Daoy (cell line): ENCODE measurements at places on chromosomes 1 and 21.

GRCh38 chr1:9767964-9768668 is 55.6 kb downstream of the CLSTN1 start:
- DNase-seq, result no peak

DNA sequence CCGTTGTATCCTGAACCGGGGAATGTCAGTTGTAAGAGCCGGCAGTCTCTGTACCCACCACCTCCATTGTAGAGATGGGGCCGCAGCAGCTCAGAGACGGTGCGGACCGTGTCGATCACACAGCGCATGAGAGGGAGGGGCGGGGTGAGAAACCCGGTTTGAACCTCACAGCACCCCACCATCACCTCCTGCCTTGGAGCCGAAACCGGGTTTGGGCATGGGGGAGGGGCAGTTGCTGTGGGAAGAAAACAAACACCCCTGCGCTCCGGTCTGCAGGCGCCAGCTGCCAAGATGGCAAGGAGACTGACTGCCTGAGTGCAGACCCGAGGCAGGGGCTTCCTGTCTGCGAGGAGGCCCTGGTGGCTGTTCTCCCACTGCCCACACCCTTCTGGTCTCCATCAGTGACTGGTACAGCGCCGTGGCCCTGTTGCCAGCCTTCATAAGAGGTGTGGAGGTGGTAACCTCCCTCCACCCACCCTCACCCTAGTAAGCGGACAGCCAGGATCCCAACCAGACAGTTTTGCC is 69.2 kb upstream of the SSBP3 start:
- DNase-seq, result no peak

DNA sequence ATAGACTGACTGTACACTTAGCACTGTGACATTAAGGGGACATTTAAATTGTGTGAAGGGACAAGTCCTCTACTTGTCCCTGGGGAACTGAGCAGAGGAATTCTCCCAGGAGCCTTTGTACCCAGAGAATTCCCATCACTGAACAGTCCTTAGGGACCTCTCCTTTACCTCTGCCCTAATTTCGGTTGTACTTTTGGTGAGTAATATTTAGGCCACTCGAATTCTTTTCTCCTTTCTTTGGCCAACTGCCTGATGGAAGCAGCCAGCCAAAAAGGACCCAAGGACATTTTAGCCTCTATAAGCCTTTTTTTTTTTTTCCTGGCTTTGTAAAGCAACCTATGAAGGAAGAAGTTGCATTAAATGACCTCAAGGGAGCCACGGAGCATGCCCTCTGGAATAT is 71.5 kb downstream of the NR5A2 start:
- peak; percentile 55 for DNase-seq

GRCh38 chr1:189269011-189269410 is 1208.7 kb downstream of the BRINP3 start:
- DNase-seq, result no peak

DNA sequence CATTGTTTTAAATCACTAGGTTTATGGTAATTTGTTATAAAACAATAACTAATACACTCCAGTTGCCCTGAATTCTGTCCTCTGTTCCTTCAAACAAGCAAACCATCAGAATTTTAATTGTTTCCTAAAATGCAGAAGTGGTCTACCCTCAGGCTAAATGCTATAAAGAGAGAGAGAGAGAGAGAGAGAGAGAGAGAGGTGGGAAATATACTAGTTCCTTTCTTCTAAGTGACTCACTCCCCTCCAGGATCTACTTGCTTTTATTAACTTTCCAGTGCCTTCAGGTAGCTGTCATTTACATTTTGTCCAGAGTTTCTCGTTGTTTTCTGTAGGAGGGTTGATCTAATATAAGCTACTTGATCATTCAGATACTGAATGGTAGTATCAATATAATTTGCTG is 26.4 kb downstream of the LRRC53 start:
- DNase-seq, result no peak

- no peak for DNase-seq
These were observed 19.0 kb upstream of the AGO1 start for GRCh38 chr1:35863881-35864625.

DNA sequence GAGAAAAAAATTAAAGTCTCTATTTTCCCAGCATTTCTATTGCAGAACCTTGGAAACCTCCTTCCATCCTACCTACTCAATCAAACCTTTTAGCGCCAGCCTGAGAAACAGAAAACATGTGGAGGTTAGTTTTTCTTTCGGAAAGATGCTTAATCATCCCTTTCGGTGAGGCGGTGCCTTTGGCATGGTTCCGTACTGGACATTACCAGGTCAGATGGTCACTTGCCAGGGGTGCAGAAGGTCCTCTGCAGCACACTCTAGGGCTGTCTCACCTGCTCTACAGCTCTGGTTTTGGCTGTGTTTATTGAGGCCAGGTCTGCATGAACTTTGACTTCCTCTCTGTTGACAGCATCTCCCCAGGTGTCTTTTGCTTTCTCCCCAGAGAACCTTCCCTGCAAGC is 121.5 kb downstream of the PLD5 start:
- DNase-seq, result no peak

GRCh38 chr1:101278845-101279244 is 42.0 kb downstream of the S1PR1 start:
- DNase-seq, result no peak

GRCh38 chr1:201180141-201180540 is 10.5 kb upstream of the IGFN1 start:
- no peak for DNase-seq

GRCh38 chr21:15947677-15948076 is 217.9 kb downstream of the USP25 start:
- DNase-seq, result no peak

DNA sequence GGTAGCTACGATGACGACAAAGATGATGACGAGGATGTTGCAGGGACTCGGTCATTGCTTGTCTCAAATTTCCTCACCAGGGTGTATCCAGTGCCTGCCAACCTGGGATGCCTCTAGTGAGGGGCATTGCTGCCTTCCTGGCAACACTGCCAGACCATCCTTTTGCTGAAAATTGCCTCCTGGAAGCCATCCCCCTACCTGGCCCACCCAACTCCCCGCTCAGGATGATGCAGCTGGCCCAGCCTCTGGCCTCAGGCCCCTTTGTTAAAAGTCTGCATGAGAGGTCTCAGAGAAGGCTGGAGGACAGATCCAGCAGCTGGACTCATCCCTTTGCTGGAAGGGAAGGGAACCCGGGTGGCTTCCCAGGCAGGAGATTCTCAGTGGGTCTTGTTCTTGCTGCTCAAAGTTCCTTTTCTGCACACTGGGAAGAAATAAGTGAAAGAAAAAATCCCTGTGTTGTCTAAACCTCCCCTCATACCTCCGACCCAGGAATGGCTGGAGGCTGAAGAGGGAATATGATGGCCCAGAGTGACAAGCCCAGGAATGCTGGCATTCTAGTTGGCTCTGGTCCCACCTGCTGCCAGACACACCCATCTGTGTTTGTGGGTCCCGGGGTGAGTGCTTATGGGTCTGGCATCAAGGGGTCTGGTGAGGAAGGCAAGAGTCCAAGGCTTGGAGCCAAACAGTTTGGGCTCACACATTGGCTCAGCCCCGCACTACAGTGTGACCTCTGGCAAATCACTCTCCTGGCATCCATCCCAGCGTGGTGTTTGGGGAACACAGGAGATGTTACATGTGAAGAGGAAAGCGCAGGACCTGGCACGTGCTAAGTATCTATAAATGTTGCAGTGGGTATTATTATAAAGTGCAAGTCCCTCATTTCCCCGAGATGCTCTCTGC is 6.7 kb upstream of the FNDC5 start:
- DNase-seq, result no peak

- no peak for DNase-seq
These were observed 14.1 kb downstream of the CRP start for GRCh38 chr1:159700312-159700711.

DNA sequence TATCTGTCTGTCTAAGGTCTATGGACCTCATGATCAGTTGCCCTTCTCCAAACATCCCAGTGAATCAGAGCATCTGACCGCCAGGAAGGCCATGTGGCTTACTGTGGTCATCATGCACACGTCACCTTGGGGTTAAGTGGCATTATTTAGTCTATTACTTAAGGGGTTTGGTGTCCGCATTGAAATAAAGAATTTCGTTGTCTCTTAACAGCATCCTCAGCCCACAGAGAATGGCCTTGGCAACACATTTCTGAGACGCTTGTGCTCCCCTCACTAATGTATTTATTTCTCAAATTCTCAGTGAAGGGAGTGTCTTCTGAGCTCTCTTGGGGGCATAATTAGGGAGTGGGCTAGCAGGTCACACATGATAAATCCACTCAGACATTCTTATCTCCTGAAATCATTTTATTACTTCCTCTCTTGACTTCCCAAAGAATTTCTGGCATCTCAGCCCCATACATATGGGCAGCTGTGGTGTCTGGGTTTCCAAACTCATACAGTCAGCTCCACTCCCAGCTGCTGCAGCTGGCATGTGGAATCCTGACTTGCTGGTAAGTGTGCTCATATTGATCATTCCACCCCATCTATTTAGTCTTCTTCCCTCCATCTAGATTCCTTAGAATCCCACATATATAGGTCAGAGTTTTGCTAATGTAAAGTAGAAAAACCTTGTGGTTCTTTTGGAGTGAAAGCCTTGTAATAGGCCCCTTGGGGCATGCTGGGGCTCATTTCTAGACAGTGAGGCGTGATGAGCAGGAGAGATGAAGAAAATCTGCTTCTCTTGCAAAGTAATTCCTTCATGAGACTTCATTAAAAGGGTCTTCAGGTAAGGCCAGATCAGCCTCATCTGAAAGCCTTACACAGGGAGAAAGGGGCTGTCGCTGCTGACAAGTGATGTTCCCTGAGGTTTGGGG is 110.5 kb downstream of the HHAT start:
- peak; percentile 96 for DNase-seq

GRCh38 chr1:224173523-224173922 is 9.5 kb upstream of the DEGS1 start:
- no peak for DNase-seq

- no peak for DNase-seq
These were observed 5.3 kb upstream of the MAP3K7CL start for GRCh38 chr21:29125191-29125590.

- no peak for DNase-seq
These were observed 45.2 kb downstream of the COQ8A start for GRCh38 chr1:226985239-226985838.

- DNase-seq, result peak; percentile 64
These were observed 266.9 kb downstream of the ASTN1 start for GRCh38 chr1:176897350-176898236.

GRCh38 chr1:220239966-220240365 is 32.3 kb downstream of the RAB3GAP2 start:
- DNase-seq, result no peak

- no peak for DNase-seq
These were observed 315.0 kb upstream of the POU3F1 start for GRCh38 chr1:38361566-38361965.

- DNase-seq, result no peak
These were observed 84.3 kb downstream of the CTH start for GRCh38 chr1:70495370-70495769.

GRCh38 chr21:40517646-40518045 is 329.3 kb downstream of the DSCAM start:
- DNase-seq, result no peak

DNA sequence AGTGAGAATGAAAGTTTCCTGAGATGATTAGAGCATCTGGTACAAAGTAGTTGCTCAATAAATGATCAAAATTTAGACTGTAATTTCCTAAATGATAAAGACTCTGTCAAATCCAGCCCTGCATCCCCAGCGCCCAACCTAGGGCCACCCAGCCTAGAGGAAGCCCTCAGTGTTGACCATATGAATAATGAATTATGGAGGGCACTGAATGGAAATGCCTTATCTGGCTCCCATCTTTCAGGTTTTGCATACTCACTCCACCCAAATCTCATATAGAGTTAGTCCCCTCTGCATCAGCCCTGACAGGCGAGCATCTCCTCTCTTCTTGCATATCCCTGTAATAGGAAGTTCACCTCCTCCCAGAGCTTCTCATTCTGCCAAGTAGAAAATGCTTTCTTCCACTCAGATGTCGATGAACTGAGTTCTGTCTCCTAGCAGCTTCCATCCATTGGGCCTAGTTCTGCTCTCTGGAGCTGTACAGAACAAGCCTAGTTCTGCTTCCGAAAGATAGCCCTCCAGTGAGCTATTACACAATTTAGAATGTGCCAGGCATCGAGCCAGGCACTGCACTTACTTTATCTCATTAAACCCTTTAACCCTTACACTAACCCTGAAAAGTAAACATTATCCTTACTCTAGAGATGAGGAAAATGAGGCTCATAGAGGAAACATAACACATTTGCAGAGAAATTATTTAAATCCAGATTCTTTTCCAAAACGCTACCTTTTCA is 20.9 kb downstream of the COA7 start:
- no peak for DNase-seq

DNA sequence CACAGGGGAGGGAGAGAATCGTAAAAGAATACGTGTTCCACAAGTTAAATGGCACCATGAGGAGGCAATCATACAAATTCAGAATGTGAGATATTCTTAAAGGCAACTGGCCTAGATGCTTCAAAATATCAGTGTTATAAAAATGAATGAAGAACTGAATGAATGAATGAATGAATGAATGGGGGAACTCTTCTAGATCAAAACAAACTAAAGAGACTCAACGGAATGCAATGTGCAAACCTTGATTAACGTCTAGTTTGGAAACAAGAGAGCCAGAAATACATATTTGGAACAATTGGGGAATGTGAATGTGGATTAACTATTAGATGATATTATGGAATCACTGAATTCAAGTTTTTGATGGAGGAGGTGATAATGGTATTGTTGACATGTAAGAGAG is 16.8 kb downstream of the CFAP45 start:
- DNase-seq, result no peak

DNA sequence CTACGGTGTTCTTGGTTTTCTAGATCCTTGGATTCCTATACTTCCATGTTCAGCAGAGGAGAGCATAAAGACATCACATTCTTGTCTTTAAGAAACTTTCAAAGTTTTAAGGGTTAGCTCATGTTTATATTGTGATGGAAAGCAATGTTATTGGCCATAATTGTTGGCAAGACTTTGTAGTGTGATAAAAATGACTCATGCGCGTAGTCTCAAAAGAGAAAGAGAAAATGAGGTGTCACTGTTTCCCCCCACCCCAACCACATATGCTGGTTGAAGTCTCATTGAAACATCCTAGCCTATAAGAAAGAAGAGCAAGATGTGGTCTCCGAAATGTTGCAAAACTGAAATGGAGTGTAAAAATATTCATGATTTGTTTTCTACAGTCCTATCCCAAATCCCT is 348.8 kb downstream of the PTBP2 start:
- no peak for DNase-seq

DNA sequence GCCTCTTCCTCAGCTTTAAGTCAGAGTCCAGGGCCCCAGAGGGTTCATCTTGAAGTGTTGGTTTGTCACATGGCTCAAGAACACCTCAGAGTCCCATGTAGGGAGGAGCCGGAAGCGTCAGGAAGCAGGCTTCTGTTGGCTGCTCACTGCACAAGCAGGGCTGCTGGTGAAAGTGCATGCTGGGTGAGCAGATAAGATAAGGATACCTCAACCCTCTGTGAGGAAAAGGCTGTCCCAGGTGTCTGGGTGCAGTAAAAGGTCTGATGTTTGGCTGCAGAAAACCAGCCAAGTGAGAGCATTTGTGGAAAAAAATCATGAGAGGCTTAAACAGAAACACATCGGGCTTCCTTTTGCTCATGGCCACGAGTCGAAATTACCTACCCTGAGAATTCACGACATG is 6.2 kb upstream of the TEX35 start:
- no peak for DNase-seq

GRCh38 chr1:194069831-194070218 is 883.4 kb upstream of the B3GALT2 start:
- DNase-seq, result no peak

GRCh38 chr1:21861602-21862429 is 49.8 kb downstream of the LDLRAD2 start:
- DNase-seq, result peak; percentile 56

GRCh38 chr1:27299385-27300271 is 22.3 kb upstream of the TMEM222 start:
- DNase-seq, result peak; percentile 92
